ENCODE measurements at places on chromosomes 2 and 18.

DNA sequence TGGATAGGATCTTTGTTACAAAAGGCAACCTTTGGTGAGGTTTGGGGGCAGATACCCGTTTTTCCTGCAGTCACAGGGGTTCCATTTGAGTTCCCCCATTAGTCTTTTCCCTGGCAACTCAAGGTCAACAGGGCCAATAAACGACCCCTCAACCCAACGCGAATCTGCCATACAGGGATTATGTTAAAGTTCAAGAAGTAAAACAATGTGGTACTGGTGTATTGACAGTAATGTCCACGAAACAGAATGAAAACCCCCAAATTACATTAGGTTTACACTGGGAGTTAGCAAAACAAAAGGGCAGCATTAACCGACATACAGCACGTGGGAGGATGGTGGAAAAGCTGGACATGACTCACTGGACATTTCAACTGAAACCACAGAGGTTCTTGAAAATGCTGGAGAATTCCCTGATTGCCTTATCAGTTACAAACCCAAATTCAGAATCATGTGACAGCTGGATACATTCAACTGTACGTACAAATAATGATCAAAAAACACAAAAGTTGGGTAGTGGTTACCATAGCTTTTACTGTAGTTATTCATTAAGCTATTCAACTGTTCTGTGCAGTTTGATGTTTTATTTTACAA lies 4.9 kb upstream of the IMP4 start:
- no peak for DNase-seq

DNA sequence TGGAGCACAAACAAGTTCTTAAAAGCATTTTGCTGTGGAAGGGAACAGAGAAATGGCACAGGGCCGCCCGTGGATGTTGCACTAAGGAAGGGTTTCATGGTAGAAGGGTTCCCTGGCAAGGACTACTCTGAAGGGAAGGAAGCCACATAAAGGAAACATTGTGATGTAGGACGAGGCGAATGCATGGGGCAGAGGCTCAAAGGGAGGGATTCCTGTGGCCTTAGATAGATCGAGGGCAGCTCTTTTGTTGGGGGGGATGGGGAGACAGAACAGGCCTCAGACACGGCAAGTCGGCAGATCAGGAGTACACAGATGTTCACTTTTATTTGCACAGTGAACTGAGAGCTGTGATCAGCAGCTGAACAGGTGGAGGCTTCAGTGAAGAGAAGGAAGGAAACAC lies 205.4 kb downstream of the SNTG2 start:
- no peak for DNase-seq

DNA sequence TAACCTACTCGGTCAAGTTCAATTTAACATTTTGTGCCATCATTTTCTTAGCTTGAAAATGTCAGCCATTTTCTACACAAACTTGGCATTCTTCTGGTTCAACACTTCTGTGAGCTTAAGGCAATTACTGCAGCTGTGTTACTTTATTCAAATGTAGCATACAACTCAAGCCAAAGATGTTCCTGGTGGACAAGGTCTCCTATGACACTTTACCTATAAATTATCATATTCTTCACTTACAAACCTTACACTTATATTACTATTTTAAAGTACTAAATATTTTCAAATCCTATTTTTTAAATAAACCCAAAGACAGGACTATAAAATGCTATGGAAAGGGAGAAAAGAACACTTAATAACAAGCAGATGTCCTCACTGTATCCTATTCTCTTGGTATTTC lies 1045.3 kb downstream of the TSN start:
- no peak for DNase-seq

- no peak for DNase-seq
Measured at GRCh38 chr18:66167829-66168684, 417.2 kb downstream of the CDH7 start.

DNA sequence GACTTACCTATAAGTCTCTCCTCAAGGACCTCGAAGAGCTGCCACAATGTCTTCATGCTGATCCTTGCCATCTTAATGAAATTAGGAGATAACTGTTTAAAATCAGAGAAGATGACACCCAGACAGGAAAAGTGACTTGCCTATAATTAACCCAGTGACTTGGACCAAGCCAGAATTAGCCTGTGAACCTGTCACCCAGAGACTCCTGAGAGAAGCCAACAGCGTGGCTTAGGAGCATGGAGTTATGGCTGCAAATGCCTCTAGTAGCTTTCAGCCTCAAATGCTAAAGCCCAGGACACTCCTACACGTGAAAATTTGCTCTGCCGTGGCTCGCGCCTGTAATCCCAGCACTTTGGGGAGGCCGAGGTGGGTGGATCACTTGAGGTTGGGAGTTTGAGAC lies 104.2 kb downstream of the GBX2 start:
- DNase-seq = no peak

DNA sequence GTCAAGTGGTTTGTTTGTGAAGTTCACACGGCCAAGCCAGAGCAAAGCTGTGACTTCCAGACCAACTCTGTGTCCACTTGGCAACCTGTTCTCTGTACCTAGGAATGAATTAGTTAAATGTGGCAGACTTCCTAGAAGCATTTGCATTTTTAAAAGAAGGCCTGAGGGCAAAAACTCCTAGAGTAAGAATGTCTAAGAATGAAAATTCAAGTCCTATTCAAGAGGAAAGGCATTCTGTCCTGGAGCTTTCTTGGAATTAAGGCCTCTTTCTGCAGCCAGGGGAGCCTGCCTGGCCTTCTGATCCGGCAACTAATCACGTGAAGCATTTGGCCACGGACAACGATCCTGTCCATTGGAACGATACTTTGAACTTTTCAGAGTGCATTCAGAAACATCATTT lies 155.0 kb downstream of the SETBP1 start:
- no peak for DNase-seq

- no peak for DNase-seq
Measured at GRCh38 chr2:163669506-163669905, 66.3 kb downstream of the FIGN start.

DNA sequence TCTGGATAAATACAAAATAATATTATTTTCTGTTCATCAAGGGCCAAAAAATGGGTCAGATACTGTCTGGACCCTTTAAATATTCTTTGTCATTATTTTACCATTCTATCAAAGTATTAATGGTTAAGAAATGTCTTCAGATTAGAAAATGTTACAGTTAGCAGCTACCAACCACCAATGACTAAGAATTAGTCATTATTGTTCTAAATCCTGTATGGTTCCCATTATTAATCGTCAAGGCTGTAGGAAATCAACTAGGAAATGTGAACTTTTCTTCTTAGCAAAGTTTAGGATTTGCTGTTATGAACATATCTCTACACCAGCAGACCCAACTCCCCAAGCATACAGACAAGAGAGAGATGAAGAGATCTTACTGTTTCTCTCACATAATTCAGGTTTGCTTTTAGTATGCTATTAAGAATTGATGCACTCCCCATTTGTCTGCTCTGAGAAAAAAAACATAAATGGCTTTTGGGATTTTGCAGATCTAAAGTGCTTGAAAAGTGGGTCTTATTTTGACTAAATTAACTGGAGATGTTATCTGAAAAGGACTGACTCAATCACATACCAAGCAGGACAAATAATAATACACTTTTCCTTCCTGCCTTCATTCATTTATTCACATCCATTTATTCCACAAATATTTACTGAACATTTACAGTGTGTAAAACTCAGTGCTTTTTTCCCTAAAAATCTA lies 147.7 kb downstream of the PPP1R1C start:
- no peak for DNase-seq

GRCh38 chr2:59584958-59585357 lies 968.5 kb downstream of the BCL11A start:
- peak; percentile 14 for DNase-seq

DNA sequence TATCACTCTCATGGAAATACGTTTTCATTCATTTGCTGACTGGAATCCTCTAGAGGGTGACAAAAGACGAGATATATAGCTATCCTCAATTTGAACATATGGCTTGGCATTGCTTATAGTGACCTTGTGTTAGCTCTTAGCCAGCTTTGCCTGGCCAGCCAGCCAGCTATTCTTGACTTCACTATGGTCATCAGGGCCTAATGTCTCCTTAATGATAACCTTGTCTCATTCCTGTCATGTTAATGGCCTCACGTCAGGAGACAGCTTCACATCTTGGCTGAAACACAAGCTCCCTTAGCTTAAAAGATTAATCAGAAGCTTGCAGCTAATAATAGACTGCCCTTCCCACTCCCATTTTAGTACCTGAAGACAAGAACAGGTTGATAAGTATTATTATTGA lies 1517.5 kb upstream of the PIK3C3 start:
- no peak for DNase-seq

- DNase-seq = no peak
Measured at GRCh38 chr18:79317703-79318102, 78.0 kb upstream of the NFATC1 start.

DNA sequence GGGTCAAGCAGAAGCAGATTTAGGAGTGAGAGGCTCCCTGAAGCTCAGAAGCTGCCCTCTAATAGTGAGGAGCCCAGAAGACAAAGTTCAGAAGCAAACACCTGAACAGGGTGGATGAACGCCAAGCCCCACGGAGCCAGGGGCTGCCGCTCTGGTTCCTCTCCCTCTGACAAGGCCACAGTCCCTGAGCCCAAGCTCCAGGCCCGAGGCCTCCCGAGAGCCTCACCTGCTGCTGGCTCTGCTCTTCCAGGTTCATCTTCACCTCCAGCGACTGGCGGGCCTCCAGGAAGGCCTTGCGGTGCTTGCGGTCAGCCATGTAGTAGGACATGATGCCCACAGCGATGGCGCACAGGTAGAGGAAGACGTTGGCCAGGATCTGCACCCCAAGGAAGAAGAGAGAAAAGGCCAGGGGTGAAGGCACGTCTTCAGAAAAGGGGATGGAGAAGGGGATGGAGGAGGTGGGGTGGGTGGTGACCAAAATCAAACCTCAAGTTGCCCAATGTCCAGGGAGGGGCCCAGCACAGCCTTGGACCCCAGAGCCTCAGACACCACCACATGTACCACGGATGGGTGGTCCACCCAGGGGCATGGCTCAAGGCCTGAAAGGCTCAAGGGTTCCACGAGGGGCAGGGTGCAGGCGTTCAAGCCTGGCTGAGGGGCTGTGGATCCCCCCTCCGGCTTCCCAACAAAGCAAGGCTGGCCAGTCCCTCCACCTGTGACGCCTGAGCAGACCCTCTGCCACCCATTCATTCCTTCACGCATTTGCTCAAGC lies 47.5 kb downstream of the ADCY3 start:
- DNase-seq = no peak

- no peak for DNase-seq
Measured at GRCh38 chr2:239832490-239833268, 192.5 kb downstream of the NDUFA10 start.

- DNase-seq = no peak
Measured at GRCh38 chr2:217736776-217737550, 265.8 kb downstream of the TNS1 start.

GRCh38 chr2:183162362-183162761 lies 38.1 kb downstream of the NUP35 start:
- DNase-seq = no peak

DNA sequence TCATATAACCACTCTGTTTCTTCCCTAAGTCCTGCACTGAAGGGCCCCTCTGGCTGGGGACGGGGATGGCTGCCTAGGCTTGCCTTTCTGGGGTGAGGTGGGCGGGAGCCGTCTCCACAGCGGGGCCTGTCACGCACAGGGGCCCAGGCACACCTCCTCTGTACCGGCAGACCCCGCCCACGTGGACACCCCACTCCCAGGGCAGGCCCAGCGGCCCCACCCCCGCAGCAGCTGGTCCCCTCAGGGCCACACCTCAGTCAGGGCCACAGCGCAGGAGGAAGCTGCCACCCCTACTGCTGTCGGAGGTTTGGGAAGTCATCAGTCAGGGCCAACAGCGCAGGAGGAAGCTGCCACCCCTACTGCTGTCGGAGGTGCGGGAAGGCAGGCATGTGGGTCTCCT lies 257.6 kb upstream of the RAB6C start:
- DNase-seq = no peak

DNA sequence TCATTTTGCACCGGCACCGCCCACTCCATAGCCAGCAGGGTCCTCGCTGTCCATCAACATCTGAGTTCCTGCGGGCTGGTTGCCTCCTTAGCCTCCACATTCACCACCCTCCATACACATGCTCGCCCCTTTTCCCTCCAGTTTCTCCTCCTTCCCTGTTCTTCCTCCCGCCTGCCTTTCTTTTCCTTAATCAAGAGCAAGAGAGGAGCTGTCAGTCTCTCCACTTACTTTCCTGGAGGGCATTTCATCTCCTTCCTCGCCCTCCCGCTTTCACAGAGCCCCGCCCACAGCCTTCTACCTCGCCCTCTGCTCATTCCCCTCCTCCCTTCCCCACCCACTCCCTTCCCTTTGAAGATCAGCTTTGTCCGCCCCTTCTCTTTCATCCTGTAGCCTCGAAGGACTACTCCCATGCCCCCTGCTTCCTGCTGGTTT lies 13.8 kb upstream of the ZBTB7C start:
- DNase-seq = peak; percentile 37

DNA sequence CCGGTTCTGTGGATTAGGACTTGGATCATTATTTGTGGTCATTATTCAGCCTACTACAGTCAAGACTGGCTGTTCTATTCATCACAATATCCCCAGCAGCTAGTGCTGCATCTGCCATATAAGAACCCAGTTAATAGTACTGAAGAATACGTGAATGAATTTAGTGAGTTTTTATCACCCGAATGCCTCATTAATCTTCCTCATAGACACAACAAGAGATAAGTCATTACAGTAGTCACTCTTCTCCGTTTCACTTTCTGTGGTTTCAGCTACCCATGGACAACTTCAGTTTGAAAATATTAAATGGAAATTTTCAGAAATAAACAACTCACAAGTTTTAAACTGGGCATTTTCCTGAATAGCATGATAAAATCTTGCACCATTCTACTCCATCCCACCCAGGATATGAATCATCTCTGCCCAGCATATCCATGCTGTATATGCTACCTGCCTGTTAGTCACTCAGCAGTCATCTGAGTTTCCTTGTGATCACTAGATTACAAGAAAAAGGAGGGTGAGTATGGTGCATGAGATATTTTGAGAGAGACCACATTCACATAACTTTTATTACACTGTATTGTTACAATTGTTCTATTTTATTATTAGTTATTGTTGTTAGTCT lies 363.7 kb upstream of the CHAC2 start:
- no peak for DNase-seq

DNA sequence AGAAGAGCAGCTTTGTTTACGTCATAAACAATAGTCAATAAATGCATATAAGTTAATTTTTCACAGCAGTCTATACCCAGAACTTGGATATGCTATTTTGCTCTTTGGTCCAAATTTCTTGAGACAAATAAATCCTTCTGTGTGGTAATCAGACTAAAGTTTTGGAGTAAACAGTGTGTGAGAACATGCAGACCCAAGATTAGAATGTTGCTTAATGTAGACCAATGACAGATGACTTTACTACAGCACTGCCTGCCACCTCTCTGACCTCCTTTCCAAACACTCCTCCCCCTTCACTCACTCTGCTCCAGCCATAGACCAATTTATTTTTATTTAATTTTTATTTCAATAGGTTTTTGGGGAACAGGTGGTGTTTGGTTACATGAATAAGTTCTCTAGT lies 115.3 kb upstream of the TANK start:
- no peak for DNase-seq

GRCh38 chr2:237075749-237076599 lies 9.7 kb upstream of the COPS8 start:
- no peak for DNase-seq
